H9 (cell line): ENCODE measurements at places on chromosomes 6 and 20. TPM values are rescaled to one million over a fixed set of nuclear protein-coding genes. Genes with fewer than 3 reads are reported as not detected.

GRCh38 chr6:54193560-54193959, 82.3 kb downstream of the MLIP start:
- H3K36me3 ChIP-seq, result no peaks in the 10 kb centered on the region
- DNase-seq, result no peak
- no peaks in the 10 kb centered on the region for H3K4me1 ChIP-seq
- no peak overlapping the region for H3K27ac ChIP-seq

DNA sequence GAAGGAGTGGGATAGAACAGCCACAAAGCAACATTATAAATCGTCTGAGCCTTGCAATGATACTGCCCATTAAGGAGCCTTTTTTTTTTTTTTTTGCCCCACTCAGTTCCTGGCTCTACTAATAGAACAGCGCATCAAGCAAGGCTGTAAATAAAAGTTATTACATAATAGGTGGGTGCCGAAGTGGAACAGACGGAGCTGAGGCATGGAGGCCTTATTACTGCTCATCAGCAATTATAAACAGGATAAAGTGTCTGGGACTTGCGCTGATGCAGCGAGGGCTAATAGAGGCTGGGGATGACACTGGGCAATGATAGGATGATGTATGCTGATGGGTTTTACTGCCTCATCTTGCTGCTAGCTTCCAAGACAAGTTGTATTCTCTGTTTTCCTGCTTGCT, 272.1 kb downstream of the ZFAND3 start:
- no peak overlapping the region for H3K4me3 ChIP-seq
- no peak overlapping the region for H3K27ac ChIP-seq
- H3K27me3 ChIP-seq, result no peaks in the 10 kb centered on the region

Gene DYNLT2
- 1.3 and 1.8 TPM in 2 replicates for total RNA-seq

GRCh38 chr20:49594143-49594930, 26.4 kb upstream of the PTGIS start:
- H3K4me3 ChIP-seq, result no peak overlapping the region
- H3K27me3 ChIP-seq, result no peaks in the 10 kb centered on the region
- no peak for DNase-seq
- H3K36me3 ChIP-seq, result no peaks in the 10 kb centered on the region
- H3K27ac ChIP-seq, result no peak overlapping the region
- no peaks in the 10 kb centered on the region for H3K4me1 ChIP-seq

DNA sequence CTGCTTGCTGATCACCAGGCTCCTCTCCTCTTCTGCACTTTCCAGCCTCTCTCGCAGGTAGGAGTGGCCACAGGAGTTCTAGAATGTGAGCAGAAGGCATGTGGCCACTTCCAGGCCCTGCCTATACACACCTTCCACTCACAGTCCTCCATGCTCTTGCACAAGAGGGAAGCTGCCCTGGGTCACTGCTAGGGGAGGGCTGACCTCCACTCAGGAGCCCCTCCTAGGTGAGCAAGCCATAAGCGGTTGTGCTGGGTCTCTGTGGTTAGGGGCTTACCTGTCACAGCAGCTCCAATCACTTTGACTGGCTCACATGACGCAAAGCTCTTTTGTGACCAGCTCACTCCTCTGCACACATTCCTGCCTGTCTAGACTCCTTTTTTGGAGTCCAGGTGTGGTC, 68.2 kb downstream of the TMEM242 start:
- H3K27me3 ChIP-seq, result no peaks in the 10 kb centered on the region
- no peaks in the 10 kb centered on the region for H3K4me1 ChIP-seq
- no peak overlapping the region for H3K4me3 ChIP-seq
- H3K27ac ChIP-seq, result no peak overlapping the region
- DNase-seq, result no peak

DNA sequence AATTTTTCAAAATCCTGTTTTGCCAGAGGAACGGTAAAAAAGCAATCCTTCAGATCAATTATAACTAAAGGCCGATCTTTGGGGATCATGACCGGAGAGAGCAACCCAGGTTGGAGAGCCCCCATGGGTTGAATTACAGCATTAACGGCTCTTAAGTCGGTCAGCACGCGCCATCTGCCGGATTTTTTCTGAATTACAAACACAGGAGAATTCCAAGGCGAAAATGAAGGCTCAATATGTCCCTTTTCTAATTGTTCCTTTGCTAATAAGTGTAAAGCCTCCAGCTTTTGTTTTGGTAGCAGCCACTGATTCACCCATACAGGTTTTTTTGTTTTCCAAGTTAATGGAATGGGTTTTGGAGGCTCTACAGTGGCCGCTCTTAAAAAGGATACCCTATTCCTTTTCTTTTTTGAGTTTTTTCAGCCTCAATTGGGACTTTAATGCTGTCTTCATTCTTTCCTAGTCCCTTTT, 16.9 kb upstream of the PTCRA start:
- no peak overlapping the region; the same call in 1 of the 2 replicates for H3K4me3 ChIP-seq
- H3K27me3 ChIP-seq, result no peaks in the 10 kb centered on the region
- H3K4me1 ChIP-seq, result no peaks in the 10 kb centered on the region; the same call in 1 of the 2 replicates
- no peaks in the 10 kb centered on the region for H3K36me3 ChIP-seq
- DNase-seq, result peak; percentile 60

DNA sequence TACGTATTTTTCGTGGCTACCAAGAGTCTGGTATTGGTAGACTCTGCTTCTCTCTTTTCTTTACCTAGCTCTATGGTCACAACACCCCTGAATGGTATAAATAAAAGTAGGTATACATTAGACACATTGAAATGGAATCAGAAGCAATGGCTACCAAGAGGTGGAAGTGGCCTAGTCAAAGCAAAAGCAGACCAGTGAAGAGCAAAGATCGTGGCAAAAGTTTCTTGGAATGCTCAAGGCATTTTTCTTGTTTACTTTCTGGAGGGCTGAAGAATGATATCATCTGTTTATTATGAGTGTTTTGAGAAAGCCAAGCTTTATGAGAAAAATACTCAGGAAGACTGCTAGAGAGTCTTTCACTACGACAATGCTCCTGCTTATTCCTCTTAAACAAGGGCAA, 28.6 kb upstream of the MOCS1 start:
- no peak overlapping the region for H3K27ac ChIP-seq
- H3K27me3 ChIP-seq, result no peaks in the 10 kb centered on the region
- no peaks in the 10 kb centered on the region for H3K4me1 ChIP-seq

DNA sequence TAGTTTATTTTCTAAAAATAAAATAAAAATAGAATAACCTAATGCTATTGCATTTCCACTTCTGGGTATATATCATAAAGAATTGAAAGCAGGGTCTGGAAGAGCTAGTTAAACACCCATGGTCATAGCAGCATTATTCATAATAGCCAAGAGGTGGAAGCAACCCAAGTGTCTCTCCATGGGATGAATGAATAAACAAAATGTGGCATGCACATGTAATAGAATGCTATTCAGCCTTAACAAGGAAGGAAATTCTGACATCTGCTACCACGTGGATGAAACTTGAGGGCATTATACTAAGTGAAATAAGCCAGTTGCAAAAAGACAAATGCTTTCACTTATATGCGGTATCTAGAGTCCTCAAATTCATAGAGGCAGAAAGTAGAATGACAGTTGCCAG, 130.8 kb downstream of the TIAM2 start:
- DNase-seq, result no peak
- H3K27ac ChIP-seq, result no peak overlapping the region
- H3K36me3 ChIP-seq, result peaks cover 4% of the 10 kb centered on the region; the same call in 1 of the 2 replicates

Gene NRSN1
- total RNA-seq, result not detected in 2 replicates
